ENCODE measurements at places on chromosomes 3 and 15. TPM values are rescaled to one million over a fixed set of nuclear protein-coding genes. Genes with fewer than 3 reads are reported as not detected.
A peak's percentile ranks its signal among the peaks of the same experiment; 100 is the strongest.

DNA sequence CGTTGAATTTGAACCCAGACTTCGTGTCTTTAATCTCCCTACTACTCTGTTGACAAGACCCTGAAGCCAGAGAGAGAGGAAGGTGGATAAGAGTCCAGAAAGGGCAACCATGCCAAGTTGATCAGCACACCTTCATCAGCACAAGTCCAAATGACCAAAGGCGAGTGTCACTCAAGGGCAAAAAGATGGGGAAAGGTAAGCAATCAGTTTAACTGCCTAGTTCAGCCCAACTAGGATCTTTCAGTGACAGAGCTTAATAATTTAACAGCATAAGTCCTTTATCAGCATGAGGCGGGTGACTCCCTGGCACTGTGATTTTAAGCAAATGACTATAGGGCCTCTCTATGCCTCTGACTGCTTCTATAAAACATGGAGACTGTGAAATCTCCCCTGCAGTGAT, 6.2 kb downstream of the SUCLG2 start:
- DNase-seq: no peak
- peaks cover 19% of the 10 kb centered on the region for H3K4me1 ChIP-seq
- no peaks in the 10 kb centered on the region for H3K36me3 ChIP-seq
- no peaks in the 10 kb centered on the region for H3K27me3 ChIP-seq

GRCh38 chr3:30661098-30661873, 54.9 kb downstream of the TGFBR2 start:
- H3K27ac ChIP-seq: peak overlapping the region; percentile 59
- peaks cover 71% of the 10 kb centered on the region for H3K4me1 ChIP-seq
- H3K27me3 ChIP-seq: no peaks in the 10 kb centered on the region
- H3K36me3 ChIP-seq: peaks cover 49% of the 10 kb centered on the region
- DNase-seq: no peak

Gene TEX55
- total RNA-seq: not detected

GRCh38 chr3:39144095-39144747, 9.2 kb downstream of the CSRNP1 start:
- H3K27me3 ChIP-seq: no peaks in the 10 kb centered on the region
- H3K27ac ChIP-seq: no peak overlapping the region
- peaks cover 66% of the 10 kb centered on the region for H3K36me3 ChIP-seq

DNA sequence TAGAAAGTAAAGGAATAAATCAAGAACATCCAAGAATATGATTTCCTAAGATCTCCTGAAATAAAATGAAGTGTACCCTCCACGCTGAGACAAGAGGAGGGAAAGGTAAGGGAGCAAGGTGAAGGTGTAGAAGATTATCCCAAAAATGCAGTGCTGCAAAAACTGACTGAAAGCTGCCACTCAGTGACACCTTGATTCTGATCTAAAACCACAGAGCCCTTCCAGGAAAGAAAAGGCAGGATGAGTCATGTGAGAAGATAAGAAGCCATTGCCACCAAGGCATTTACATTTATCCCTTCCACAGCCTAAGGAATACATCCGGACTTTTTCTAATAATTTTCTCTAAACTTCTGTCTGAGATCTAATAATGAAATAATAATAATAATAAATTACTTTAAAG, 49.9 kb downstream of the IGSF11 start:
- no peak for DNase-seq
- H3K27me3 ChIP-seq: no peaks in the 10 kb centered on the region
- no peak overlapping the region for H3K27ac ChIP-seq
- no peak overlapping the region for H3K4me3 ChIP-seq
- no peaks in the 10 kb centered on the region for H3K36me3 ChIP-seq
- H3K4me1 ChIP-seq: no peaks in the 10 kb centered on the region

Gene DENND6A
- 31.6 TPM for total RNA-seq

Data from T-cell (primary cell).